ENCODE measurements at places on chromosomes 11 and 22.

DNA sequence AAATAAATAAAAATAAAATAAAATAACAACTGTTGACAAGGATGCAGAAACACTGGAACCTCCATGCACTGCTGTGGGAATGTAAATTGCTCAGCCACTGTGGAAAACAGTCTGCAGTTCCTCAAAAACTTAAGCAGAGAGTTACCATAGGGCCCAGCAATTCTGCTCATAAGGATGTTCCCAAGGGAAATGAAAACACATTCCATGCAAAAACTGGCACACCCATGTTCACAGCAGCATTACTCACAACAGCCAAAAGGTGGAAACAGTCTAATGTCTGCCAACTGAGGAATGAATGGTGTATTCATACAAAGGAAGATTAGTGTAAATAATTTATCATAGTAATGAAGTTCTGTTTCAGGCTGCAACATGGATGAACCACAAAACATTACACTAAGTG is 3.2 kb upstream of the KRTAP5-10 start:
- no peak for DNase-seq

DNA sequence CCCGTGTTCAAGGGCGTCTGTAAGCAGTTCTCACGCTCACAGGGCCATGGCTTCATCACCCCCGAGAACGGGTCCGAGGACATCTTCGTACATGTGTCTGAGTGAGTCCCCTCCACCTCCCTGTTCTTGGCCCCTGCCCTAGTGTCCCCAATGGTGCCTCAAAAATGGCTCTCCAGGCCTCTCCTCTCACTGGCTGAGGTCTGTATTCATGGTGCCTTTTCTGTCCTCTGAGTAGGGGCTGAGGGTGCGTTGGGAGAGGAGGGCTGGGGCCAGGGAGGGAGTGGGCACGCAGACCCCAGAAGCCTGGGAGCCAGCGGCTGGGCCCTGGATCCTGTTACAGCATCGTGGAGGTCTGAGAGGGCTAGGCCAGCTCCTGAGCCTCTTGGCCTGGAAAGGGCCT is 12.9 kb downstream of the CSDC2 start:
- no peak for DNase-seq

GRCh38 chr22:45230026-45230721 is 10.5 kb downstream of the KIAA0930 start:
- no peak for DNase-seq

DNA sequence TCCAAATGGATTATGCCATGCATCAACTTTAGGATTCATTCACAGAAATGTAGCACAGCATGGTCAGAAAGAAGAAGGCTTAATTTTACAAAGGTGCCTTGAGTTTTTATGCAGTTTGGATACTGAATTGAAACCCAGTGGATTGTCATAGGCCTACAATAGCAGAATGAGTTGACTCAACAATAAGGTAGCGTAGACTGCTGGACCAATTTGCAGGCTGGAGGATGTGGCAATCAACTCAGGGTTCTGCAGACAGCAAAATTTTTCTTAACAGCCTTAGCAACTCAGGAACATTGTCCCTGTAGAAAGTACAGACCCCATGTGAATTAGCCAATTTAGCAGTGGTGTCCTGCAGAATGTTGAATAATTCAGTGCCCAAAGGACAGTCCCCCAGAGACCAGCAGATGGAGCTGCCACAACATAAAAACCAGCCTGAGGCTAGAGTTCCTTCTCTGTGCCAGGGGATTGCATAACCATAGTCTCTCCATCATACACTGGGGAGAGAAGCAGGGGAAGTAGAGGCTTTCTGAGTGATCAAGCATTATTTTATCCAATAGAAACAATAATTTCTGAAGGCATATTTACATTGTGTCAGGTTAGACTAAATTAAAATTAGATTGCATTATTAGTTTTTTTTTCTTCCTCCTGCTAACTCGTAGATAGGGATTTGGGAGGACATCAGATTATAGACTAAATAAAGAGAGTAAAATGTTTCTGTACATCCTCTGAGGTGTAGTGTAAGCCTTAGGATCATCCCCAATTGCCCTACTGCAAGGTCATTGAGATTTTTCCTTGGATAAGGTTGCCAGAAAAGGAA is 20.3 kb upstream of the MRPL17 start:
- DNase-seq = no peak

- DNase-seq = no peak
Measured at GRCh38 chr22:29946220-29946619, 63.2 kb downstream of the MTMR3 start.

DNA sequence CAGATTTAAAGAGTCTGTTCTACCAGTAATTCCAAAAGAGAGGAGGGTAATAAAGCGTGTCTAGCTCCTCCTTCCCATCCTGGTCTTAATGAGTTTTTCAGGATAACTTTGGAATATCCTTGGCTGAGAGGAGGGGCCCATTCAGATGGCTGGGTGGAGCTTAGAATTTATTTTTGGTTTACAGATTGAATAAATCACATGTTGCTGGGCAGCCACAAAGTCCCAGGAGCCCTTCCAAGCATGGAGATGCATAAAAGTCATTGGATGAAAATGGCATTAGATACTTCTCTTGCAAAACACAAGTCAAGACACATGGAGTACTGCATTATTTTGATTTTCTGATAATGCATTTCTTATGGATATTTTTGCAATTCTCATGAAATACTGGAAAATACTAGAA is 139.0 kb downstream of the TRPC6 start:
- DNase-seq = no peak

GRCh38 chr11:19027829-19028595 is 32.5 kb downstream of the MRGPRX2 start:
- no peak for DNase-seq

Measured in left renal cortex interstitium (tissue), 4 donors.